Ureter (tissue), 1 donor: ENCODE measurements at places on chromosomes 2 and 18. TPM values are rescaled to one million over a fixed set of nuclear protein-coding genes. Genes with fewer than 3 reads are reported as not detected.

DNA sequence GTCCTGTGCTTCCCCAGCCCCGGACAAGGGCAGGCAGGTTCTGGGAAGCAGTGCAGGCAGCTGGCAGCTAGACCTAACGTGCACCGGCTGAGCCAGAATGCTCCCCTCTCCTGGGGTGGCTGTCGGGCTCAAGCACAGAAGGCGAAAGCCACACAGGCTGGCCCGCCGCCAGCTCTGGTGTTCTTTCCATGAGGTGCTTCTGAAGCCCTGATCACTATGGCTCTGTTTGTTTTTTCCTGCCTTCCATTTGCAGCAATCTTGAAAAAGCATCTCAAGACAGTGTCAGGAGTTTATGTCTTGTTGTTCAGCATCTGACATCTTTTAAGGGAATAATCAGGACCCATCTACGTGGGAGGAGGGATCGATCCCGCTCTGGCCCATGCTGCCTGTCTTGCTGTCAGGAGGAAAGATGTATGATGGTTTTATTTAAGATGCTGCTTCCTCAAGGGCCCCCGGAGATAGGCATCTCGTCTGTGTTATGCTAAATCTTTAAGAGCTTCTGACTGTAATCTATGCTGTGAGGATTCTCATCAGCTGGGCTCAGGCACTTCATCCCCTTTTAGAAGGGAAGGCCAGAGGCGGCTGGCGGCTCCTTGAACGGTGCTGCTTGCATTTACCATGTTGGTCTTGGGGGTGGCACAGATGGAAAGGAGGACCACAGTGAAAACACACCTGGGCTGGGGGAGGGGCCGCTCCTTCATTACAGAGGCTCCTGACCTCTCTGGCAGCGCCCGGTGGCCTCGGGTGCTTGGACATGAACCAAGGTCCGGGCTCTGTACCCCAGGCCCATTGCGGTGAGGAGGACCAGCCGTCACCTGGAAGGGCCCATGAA is 118.5 kb upstream of the HDAC4 start:
- no peak for DNase-seq

- DNase-seq, result no peak
These were observed 62.0 kb upstream of the TAF1B start for GRCh38 chr2:9781252-9781651.

GRCh38 chr2:109242654-109243331 is 113.8 kb downstream of the SH3RF3 start:
- no peak for DNase-seq

DNA sequence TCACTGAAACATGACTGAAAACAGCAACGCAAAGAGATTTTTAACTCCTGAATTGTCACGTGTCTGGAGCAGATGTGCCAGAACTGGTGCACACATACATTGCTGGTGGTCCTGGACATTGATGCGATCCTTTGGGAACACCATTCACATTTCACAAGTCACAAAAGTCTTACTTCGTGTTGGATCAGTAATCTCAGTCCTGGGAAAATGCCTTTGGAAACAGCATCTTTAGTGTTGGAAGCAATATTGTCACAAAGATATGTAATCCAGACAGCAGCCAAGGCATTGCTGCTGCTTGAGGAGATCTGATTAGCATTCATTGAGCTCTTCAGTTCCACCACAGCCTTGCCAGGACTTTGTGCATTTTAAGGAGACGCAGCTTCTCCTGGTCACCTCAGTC is 126.2 kb upstream of the SH3BP4 start:
- no peak for DNase-seq

DNA sequence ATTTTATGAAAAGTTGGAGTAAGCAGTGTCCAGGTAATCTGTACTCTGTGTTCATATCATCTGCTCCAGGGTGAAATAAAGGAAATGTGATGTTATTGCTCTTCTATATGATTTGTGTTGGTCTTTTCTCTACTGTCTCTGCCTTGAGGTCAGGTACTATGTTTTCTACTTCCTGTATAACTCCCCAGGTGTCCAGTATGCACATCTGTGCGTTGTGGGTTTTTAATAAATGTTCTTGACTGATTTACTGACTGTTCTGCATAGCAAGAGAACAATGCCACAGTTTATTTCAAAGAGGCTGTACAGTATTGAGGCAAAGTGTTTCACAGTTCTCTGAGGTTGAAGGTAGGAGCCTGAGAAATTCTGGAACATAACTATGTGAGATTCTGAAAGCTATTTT is 89.7 kb downstream of the BABAM2 start:
- no peak for DNase-seq

DNA sequence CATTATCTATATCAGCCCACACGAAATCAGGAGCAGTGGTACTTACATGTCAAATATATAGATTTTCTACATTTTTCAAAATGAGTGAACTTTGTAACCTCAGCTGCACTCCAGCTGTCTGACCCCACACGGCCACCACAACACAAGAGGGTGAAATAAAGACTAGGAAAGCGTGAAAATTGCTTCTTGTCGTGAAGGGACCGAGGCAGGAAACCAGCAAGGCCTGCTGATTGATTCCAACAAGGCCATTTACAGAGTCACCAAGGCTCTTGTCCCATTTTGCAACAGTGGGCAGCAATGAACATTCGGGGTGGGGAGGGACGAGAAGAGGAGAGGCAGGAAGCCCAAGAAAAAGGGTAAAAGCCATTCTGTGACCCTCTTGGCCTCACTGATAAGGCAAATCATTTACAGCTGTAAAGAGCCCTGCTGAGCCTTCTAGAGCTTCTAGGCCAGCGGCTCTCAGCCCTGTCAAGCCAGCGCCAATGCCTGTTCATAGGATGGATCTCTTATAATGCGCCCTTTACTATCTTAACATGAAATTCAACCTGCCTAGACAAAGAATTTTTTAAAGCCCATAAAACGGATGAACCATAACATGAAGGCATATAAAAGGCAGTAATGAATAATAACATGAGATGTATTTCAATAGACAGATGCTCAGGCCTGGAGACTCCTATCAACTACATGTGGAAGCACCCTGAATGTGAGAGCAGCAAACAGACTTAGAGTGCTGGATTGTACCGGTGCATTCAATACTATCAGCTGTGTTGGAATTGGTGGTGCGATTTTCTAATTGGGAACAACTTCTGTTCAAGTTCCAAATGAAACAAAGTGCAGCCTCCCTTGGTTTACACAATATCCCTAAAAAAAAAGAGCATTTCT is 269.0 kb downstream of the CDCA7 start:
- DNase-seq, result no peak

- no peak for DNase-seq
These were observed 110.4 kb downstream of the NCKAP5 start for GRCh38 chr2:133457861-133458260.

GRCh38 chr2:156892467-156893281 is 364.8 kb upstream of the GALNT5 start:
- no peak for DNase-seq

GRCh38 chr2:17160594-17160993 is 357.6 kb downstream of the RAD51AP2 start:
- DNase-seq, result no peak

GRCh38 chr2:190867212-190867611 is 13.4 kb upstream of the GLS start:
- DNase-seq, result no peak

DNA sequence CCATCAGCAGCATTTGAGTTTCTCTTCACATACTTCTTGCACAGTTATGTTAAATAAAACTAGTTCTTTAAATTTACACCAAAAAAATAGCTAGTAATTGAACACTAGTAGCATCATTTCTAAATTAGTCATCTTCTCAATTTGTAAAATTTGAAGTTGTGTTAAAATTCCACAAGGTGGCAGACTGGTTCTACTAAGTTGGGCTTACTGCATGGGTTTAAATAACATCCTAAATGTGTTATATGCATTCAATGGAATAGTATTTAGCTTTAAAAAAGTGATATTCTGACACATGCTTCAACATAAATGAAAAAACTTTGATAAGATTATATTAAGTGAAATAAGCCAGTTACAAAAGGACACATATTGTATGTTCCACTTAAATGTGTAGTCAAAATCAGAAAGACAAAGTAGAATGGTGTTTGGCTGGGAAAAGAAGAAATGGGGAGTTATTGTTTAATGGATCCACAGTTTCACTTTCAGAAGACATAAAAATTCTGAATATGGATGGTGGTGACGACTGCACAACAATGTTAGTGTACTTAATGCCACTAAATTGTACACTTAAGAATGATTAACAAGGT is 28.7 kb upstream of the RPRD1A start:
- DNase-seq, result no peak

GRCh38 chr2:104787298-104788065 is 66.4 kb upstream of the POU3F3 start:
- DNase-seq, result no peak

DNA sequence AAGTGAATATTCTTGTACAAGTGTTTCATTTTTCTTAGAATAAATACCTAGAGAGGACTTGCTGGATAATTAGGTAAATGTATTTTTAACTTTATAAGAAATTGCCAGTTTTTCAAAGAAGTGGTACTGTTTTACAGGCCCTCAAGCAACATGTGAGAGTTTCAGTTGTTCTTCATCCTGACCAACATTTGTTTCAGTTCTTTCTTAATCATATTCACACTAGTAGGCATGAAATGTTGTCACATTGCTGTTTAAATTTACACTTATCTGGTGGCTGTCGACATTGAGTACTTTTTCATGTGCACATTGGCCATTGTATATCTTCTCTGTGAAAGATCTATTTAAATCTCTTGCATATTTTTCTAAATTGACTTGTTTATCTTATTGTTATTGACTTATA is 178.1 kb downstream of the ACOXL start:
- DNase-seq, result no peak

GRCh38 chr2:121039679-121040078 is 245.3 kb downstream of the TFCP2L1 start:
- DNase-seq, result no peak

DNA sequence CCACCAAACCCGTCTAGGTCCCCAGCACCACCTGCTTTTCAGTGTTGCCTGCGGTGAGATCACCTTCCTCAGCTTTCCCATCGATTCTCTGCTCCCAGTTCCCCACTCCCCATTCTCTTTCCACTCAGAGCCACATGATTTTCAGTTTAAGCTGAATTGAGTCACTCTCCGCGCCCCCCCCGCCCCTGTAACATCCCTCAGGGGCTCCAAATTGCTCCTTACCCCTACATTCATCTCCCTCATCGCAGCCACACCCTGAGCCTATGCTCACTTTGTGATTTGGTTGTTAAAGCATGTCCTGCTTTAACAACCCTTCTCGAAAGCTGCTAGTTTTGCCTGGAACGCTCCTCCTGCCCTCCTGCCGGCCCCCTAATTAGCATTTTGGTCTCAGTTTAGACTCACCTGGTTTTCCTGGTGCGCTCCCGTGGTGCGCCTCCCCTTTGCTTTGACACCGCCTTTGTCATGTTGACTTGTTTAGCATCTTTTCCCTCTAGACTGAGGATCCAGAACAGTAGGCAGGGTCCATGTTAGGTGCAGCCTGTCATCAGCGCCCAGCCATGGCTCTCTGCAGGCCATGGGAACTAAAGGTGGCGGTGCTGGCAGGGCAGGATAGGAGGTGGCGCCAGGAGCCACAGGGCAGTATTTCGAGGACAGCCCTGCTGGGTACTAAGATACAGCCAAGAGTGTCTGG is 60.8 kb downstream of the ST3GAL5 start:
- DNase-seq, result peak; percentile 35

GRCh38 chr18:13563390-13563805 is 163.0 kb downstream of the FAM210A start:
- DNase-seq, result peak; percentile 59

- no peak for DNase-seq
These were observed 106.3 kb downstream of the FTCDNL1 start for GRCh38 chr2:199744724-199745123.

The RPRM gene
- 7.7 TPM for total RNA-seq

The SMYD1 gene
- total RNA-seq, result not detected

The CCBE1 gene
- 1.8 TPM for total RNA-seq

The IHH gene
- total RNA-seq, result not detected
